ENCODE measurements at places on chromosomes 5 and 9.
A peak's percentile ranks its signal among the peaks of the same experiment; 100 is the strongest.

GRCh38 chr5:128154943-128155342, 71.4 kb downstream of the SLC12A2 start:
- no peak for DNase-seq

DNA sequence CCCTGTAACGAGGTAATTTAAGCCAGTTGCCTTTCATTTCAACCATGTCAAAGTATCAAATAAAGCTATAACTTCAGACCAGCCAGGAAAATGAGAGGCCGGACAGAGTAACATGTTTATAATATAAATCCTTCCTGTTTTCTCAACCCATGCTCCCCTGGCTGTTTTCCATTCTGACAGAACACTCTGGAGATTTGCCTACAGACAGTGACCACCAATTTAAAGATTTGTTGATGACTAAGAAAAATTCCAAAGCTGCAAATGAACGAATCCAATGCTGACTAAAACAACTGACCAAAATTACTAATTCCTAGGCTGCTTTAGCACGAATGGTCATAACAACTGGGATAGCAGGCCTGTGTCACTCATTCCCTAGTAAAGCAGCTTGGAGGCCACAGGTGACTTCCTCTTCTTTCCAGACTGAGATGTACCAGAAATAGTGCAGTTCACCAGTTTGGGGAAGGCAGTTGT, 141.4 kb downstream of the AOPEP start:
- no peak for DNase-seq

- no peak for DNase-seq
Measured at GRCh38 chr9:91856419-91856818, 93.6 kb downstream of the ROR2 start.

DNA sequence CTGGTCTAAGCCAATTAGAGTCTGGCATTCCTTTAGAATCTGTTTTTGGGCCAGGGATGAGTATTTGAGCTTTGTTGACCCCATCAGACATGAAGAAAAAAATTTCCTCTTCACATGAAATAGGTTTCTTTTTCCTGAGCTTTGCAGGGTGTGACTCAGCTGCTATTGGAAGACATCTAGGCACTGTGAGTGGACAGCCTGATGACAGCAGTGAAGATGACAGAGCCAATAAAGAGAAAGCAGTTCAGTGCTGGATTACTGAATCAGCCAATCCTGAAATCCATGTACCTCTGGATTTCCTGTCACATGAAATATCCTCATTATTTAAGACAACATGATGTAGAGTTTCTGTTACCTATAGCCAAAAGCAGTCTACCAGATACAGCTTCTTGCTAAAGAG, 51.3 kb upstream of the GRIA1 start:
- DNase-seq: no peak

DNA sequence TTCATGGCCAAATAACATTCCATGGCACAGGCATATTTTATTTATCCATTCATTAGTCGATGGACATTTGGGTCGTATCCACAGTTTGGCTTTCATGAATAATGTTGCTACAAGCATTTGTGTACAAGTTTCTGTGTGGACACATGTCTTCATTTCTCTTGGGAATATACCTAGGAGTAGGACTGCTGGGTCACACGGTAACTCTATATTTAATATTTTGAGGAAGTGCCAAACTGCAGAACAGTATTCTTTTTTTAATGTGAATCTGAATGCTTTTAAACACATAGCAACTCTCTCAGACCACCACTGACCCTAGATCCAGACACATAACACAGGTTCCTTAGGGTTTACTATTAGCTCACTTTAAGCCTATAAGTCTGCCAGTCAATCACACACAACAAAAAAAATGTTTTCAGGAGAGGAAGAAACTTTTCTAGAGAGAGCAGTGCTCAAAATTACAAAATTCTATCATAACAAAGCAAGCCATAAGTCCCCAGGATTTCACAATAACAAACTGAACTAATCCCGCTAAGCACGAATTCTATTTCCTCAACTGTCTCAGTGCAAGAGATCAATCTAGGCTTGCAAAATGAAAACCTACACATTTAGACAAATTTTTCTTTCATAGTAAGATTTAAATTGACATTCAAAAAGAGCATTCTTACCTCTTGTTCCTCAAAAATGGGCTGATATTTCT, 41.8 kb upstream of the GABBR2 start:
- no peak for DNase-seq

DNA sequence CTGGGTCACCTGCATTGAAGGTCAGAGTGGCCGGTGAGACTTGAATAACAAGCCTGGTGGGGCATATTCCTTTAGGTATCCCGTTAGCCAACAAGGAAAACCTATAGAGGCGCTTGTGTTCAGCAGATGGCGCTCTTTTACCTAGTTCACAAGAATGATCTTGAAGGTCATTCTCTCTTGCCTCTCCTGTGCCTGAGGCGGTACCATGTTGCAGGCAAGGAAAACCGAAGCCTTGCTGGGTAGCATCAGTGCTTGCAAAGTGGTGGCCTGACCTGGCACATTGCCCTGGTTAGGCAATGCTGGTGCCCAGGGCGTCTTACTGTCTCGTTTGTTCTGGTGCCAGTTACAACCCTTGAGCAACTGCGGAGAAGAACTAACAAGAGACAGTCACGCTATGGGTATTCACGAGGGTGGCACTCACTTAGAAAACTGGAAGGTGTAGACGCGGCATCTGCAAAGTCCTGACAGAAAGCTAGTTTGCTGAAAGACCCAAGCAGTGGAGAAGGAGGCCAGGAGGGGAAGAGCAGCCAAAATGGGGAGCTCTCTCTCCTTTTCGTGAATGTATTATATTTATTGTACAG, 56.7 kb downstream of the AOPEP start:
- no peak for DNase-seq

- DNase-seq: no peak
Measured at GRCh38 chr5:661891-662750, 31.0 kb downstream of the TPPP start.

- DNase-seq: no peak
Measured at GRCh38 chr5:65926893-65927292, 518 bp downstream of the ERBIN start.

DNA sequence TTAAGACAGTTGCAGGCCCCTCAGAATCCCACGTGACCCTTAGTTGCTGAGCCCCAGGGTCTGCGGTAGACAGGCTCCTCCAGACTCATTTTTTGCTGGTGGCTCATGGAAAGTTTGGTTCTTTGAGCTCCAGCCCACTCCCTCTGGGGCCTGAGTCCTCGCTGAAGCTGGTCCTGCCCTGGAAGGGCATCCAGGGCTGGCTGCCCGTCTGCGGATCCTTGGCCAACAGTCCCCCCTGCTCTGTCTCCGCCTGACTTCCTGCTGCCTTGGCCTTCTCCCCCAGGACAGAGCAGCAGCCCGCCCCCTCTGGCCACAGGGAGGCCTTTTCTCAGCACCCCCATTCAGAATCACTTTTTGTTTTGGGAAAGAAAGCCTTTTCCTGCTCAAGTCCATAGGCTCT, 24.4 kb downstream of the SLC6A7 start:
- no peak for DNase-seq

DNA sequence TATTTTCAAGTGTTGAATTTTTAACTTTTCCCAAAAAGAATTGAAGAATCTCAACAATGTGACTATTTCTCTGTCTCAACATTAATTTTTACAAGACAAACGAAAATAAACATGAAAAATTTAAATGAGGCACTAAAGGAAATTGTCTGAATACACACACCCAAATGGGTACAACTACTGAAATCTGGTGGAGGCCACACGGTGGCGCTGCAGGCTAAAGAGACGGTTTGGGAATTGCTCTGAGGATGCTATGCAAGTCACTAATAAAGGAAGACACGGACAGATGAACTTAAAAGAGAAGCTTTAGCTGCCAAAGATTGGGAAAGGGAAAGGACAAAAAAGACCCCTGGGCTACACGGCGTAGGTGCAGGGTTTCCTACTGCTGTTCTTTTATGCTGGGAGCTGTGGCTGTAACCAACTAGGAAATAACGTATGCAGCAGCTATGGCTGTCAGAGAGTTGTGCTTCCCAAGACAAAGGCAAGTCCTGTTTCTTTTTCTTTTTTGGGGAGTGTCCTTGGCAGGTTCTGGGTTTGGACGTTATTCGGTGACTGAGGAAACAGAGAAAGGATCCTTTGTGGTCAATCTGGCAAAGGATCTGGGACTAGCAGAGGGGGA, at the start of gene PCDHB10:
PCDHB10 (plus strand) TSS at position 244 of the 616 bp plus-strand sequence; CDS start at position 444, 200 bp downstream.
- DNase-seq: no peak

- peak; percentile 38 for DNase-seq
Measured at GRCh38 chr5:177426566-177427210, at the start of gene GRK6. Gene GRK6, plus strand, starts transcription at chr5:177426676. Its CDS starts 170 bp downstream, at chr5:177426846.

DNA sequence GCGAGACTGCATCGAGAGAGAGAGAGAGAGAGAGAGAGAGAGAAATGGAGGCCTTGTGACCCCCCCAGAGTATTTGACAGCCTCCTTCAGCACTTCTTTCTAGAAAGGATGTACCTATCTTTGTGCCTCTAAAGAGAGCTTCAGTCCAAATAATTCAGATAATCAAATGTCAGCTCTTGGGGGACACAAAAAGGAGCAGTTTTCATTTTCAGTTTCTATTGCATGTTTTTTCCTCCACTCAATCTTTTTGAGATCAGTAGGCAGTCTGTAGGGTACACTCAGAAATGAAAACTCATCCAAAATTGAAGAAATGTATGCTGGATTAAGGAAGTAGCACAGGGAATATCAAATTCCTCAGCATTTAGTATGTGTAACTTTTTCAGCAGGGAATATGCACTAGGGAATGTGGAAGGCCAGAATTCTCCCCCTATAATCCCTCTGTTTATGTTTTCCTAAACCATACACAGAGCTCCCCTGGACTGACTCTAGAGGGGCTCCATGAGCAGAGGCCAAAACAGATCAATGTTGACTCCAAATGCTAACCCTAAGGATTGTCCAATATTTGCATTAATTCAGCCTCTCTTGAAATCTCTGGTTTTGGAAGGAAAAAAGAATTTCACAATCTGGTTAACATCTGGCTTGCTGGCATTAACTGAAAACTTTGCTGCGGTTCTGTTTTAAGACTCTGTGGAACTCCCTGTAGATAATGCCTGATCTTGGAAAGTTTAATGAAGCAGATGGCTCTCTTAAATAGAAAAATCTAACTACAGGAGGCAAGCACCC, 250.1 kb downstream of the CEMIP2 start:
- DNase-seq: no peak

DNA sequence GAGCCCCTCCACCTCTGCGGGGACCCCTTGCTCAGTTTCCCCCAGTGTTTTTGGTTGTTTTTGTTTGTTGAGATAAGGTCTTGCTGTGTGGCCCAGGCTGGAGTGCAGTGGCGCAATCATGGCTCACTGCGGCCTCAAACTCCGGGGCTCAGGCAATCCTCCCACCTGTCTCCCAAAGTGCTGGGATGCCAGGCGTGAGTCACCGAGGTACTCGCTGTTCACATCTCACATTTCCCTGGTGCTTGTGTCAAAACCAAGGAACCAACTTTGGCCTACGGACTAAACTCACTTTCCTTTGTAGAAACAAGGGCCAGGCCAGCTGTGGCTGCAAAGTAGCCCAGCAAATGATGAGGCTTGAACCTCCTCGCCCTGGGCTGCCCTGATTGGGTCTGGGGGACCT, 9.7 kb upstream of the AJM1 start:
- no peak for DNase-seq

DNA sequence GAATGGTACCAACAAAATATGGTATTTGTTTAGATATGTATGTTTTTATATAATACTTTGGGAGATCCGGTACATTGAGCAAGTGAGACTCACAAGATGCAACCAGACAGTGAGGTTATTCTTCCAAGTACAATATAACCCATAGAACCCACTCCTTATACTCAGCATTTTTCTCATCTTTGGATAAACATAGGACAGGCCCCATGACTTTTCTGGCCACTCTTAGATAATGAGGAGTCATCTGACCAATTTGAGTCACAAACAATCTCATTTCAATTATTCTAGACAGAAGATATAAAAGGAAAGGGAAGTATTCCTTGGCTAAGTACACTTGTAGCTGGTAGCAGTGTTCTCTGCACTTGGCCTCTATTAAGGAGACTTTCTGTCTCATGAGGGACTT, 150.2 kb downstream of the SGCD start:
- no peak for DNase-seq

DNA sequence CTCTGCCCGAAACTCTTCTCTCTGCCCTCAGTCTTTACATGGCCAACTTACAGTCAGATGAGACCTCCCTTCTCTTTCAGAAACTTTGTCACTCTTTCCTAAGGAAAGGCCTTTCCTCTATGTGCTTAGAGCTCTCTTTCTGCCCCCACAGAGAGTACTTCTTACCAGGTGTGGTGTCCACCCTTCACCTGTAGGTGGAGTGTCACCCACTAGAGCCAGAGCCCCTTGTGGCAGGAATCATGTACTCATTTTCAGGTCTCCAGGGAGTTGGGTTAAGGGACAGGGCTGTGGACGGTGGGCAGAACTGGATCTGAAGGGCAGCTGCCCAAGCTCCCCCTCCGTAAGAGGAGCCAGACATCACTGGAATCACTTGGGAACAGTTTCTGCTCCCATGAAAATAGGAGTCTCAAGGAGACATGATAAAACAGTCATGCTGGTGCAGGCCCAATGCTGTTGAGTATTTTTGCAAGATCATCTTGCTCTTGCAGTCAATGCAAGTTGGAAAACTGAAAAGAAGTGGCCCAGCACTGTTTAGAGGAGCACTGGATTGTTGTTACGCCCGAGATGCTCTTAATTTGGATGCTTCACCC, 436.7 kb downstream of the ZSWIM6 start:
- DNase-seq: no peak

DNA sequence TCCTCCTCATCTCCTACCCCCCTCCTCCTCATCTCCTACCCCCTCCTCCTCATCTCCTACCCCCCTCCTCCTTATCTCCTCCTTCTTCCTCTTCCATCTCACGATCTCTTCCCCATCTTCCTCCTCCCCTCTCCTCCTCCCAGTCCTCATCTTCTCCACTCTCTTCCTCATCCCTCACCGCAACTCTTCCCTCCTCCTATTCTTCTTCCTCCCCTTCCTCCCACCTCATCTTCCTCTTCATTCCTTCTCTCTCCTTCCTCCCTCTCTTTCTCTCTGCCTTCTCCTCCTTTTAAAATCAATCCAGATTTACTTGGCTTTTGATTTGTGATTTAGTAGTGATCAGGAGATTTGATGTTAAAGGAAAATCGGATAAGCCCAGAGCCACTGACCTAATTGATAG, 15.0 kb upstream of the BOD1 start:
- DNase-seq: no peak

DNA sequence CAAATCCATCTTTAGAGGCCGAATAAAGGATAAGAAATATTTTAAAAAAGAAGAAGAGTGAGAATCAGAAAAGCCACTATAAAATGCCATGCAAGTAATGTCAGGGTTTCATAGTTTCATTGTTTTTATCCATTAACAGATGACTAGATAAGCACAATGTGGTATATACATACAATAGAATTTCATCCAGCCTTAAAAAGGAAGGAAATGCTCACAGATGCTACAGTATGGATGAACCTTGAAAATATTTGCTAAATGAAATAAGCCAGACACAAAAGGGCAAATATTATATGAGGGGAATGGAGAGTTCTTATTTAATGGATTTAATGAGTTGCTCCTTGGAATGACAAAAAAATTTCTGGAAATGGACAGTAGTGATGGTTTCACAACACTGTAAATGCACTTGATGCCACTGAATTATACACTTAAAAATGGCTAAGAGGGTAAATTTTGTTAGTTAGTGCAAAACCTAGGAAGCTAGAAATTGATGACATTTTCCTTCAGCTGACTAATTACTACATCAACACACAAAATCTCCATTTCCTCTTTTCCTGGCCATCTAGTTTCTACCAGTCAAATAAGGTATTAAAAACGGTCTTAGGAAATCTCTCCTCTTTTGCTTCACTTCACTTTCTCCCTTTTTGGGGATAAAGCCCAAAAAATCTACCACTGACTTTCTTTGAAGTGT, 86.6 kb downstream of the GNA14 start:
- DNase-seq: no peak

GRCh38 chr5:180873615-180874520, 12.8 kb upstream of the ZFP62 start:
- no peak for DNase-seq

Measured in stimulated activated CD8-positive, alpha-beta memory T cell treated with anti-CD3 and anti-CD28 coated beads, Interleukin-4, amount 100 ng/mL, for 1 hour (primary cell).